ENCODE measurements at places on chromosomes 2 and 18.

GRCh38 chr2:33897741-33898140, 298.6 kb upstream of the FAM98A start:
- DNase-seq = no peak

DNA sequence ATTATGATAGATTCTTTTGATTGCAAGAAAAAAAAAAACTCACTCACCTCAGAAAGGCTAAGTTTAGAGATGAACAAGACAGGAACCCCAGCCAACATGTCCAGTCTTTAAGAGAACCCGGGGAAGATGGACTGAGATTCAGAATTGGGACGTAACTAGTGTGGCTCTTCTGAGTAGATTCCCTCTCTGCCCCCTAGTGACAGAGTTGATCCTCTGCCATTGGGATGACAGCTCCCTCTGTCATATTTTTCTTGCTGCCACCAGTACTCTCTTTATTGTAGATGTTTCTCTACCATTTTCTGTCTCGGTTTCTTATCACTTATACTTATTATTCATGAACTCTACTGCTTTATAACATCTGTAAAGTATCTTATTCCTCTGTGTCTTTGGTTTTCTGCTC, 77.7 kb downstream of the GULP1 start:
- DNase-seq = peak; percentile 49

GRCh38 chr2:164535280-164536025, 85.8 kb downstream of the GRB14 start:
- no peak for DNase-seq

- no peak for DNase-seq
Measured at GRCh38 chr2:214169736-214170135, 241.1 kb upstream of the VWC2L start.

DNA sequence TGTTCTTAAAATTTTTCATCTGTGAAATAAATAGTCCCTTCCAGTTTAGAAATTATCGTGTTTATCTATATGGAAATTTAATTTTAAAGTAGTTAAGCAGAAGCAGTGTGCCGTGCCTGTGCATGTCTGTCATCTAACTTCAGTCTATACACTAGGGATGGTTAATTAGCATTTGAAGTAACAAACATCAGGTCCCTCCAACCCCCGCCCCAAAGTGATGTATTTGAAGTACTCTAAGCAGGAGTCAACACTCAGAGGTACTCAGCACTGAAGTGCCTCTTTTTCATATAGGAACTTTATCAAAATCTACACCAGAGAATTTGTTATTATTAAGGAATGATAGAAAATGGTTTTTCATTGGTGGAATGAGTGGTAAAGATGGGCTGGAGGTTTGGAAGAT, 33.0 kb downstream of the LANCL1 start:
- DNase-seq = no peak

DNA sequence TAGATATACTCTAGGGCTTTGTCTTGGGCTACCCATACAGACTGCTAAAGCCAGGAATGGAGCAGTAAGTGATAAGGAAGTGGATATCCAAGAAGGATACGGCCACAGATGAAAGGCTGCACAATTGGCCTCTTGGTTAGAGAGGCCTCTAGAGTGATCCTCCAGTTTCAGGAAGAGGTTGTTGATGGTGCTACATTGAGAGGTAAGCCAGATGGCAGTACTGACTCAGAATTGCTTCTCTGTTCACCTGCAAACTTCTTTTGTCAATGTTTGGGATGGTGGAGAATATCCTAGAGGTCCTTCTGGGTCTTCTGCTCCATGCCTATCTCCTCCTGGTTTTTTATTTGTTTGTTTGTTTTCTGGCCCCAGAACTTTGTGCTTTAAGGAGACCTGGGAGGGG, 226.8 kb upstream of the LRRTM1 start:
- no peak for DNase-seq

DNA sequence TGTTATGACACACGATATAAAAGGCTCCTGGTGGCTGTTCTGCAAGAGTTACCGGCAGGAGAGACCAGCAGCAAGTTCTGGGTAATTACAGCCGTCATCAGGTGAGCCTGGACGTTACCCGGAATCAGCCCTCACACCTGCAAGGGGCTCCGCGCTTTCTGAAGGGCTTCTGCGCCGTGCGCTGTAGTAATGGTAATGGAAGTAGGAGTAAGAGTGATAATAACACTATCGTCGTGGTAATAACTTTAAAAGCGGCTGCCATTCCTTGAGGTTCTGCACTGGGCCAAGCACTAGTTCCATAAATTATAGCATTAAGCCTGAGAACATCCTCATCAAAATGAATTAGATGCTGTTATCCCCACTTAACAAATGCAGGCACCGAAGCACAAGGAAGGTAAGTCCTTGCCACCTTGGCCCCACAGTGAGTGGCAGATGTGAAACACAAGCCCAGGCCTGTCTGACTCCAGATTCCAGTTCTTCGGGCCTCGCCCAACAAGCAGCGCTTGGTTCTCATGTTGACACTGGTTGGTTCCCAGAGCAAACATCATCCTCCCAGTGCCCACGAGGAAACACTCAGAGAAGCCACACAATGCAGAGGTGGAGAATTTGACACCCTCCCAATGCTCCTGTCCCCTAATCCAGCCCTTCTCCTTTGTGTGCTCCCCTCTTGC, 205.2 kb downstream of the EIPR1 start:
- no peak for DNase-seq

GRCh38 chr2:151637271-151637781, 97.0 kb downstream of the NEB start:
- no peak for DNase-seq

DNA sequence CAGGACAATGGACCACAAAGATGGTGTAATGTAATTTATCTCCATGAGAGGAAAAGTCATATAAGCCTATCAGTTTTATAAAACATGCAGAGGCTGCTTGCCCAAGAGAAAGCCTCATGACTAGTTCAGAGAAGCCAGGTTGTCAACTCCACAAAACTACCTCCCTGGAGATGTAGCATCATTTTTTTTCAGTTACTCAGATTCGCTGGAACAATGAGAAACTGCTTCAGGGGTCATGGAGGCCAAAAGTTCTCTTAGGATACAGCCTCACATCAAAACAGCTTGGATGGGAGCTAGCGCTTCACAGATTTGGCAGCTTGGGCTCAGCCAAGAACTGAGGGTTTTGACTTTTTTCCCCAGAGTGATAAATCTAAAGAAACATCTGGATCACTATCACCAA, 263.5 kb downstream of the INSIG2 start:
- DNase-seq = no peak

- DNase-seq = no peak
Measured at GRCh38 chr2:56001947-56002346, 78.4 kb upstream of the EFEMP1 start.

- DNase-seq = no peak
Measured at GRCh38 chr2:63053081-63053888, 2.7 kb downstream of the OTX1 start.

- no peak for DNase-seq
Measured at GRCh38 chr2:45979065-45979464, 318.1 kb upstream of the EPAS1 start.

DNA sequence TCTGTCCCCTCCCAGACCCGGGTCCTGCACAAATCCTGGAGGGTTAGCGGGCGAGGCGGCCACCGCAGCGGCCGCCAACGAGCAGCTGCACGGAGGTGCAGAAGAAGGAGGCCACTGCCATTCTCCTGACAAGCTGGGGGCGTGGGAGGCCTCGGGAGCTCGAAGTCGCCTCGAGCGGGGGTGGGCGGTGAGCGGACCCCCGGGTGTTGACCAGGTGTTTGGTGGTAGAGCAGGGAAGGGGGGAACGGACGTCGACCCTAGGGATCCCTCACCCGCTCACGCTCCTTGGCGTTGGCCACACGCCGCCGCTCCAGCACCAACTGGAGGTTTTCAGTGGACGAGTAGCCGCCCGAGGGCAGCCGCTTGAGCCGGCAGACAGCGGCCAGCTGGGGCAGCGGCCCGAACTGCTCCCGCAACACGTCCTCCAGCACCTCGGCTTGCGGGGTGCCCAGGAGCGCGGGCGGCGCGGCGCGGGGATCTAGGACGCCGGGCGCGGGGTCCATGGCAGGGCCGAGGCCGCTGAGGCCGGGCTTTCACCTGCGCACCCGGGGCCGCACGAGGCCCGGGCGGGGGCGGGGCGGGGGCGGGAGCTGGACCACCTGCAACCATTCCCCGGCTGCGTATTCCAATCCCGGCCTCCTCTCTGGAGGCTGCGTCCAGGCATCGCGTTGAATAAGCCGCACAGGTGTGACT, at the start of gene FIGLA:
TSS of gene FIGLA (minus strand) at position 508 of the 693 bp plus-strand sequence. CDS start at position 503, 5 bp downstream.
- DNase-seq = no peak

- DNase-seq = no peak
Measured at GRCh38 chr2:219728991-219729487, 101.6 kb downstream of the SLC4A3 start.

- peak; percentile 95 for DNase-seq
Measured at GRCh38 chr2:146634230-146635097, 1210.4 kb upstream of the ACVR2A start.

GRCh38 chr18:43278355-43278754, 1.1 kb upstream of the SYT4 start:
- DNase-seq = no peak

GRCh38 chr2:107062173-107062572, 176.2 kb upstream of the ST6GAL2 start:
- DNase-seq = no peak

- no peak for DNase-seq
Measured at GRCh38 chr2:1561811-1562421, 148.7 kb downstream of the TPO start.

DNA sequence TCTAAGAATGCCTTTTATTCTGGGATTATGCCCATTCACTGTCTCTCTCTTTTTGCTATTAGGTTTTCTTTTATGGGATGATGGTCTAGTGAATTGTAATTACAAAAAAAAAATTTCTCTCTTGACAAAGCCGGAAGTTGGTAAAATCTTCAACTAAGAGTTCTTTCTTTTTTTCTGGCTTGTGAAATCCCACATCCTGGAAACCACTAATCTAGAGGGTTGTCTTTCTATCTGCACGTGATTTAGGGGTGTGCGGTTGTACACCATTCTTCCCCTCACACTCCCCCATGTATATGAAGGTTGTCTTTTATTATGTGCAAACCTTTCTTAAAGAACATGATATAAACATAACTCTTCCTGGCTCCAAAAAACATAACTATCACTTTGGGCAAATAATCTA, 52.0 kb downstream of the GATA6 start:
- DNase-seq = no peak

DNA sequence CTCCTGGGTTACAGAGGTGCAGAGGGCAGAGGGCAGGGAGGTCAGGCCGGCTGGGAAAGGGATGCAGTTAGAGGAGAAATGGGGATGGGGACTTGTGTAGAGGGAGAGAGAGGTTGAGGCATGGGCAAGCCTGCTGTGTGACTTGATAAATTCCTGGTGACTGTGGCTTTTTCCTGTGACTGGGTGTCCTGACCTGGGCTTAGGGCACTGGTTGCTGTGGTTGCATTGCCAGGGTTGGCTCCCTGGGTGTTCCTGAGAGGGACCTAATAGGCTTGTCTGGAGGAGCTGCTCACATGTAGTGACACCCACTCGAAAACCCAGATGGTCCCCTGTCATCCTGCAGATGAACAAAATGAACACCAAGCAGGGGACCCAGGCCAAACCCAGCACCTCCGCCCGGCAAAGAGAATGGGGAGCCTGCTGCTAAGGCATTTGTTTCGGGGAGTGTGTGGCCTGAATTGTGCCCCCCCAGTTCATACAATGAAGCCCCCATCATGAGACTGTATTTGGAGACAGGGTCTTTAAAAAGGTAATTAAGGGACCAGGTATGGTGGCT, 78.6 kb downstream of the VWA3B start:
- no peak for DNase-seq

DNA sequence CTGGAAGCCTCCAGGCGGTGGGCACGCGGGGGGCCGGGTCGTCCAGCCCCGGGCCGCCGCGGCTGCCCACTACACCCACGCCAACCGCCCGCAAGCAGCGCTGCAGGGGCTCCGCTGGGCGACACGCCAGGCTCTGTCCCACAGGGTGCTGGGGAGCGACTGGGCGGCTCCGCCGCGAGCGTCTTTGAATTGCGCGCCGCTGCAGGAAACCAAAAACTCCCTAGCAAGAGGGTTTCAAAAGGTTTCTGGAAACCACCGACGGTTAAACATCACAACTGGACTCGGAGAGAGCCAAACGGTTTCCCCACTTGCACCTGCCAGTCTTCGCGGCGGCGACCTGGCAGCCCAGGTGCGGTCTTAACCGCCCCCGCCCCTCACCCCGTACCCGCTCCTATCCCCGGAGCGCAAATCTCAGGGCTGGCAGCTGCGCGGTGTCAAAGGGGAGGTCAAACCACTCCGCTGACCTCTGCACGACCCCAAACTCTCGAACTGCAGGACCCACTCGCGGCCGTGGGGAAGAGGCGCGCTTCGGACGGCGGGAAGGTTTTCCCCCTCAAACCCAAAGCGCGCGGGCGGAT, 1.0 kb downstream of the CXCR4 start:
- no peak for DNase-seq

- no peak for DNase-seq
Measured at GRCh38 chr2:5562426-5562825, 129.8 kb upstream of the SOX11 start.

DNA sequence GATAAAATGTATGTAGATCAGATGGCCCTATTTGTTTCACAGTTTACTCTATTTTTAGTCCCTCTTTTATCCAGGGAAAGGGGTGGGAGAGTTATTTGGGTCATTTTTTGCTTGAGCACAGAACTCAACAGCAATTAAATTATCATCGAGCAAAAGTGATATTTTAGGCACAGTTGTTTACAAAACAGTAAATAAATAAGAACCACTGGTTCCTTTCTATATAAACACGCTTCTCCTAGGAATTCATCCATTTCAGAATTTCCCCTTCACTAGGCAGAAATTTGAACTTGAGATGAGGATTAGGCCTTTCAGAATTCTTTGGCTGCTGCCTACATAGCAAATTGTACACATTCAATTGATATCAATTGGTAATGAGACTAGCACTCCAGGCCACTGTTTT, 812.4 kb downstream of the CNTNAP5 start:
- no peak for DNase-seq

DNA sequence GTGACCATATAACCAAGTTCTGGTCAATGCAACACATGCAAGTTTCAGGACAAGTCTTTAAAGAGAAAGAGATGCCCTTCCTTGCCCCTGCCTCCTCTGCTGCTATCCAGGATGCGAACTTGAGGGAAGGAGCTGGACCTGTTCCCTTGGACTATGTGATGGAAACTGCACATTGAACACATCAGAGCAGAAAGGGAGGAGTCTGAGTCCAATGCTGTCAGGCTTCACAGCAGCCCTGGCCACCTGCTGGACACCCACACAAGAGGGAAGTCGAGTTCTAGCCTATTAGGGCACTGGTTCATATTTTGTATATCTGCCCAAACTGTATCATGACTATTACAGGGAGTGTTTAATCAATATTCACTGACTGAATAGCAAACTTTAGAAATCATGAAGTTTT, 38.3 kb upstream of the TEX51 start:
- DNase-seq = no peak

Measured in kidney tubule cell (primary cell).